Stimulated activated naive CD4-positive, alpha-beta T cell treated with Interleukin-2 at 50 U/mL for 16 hours (primary cell): ENCODE measurements at places on chromosomes 5 and 9.

DNA sequence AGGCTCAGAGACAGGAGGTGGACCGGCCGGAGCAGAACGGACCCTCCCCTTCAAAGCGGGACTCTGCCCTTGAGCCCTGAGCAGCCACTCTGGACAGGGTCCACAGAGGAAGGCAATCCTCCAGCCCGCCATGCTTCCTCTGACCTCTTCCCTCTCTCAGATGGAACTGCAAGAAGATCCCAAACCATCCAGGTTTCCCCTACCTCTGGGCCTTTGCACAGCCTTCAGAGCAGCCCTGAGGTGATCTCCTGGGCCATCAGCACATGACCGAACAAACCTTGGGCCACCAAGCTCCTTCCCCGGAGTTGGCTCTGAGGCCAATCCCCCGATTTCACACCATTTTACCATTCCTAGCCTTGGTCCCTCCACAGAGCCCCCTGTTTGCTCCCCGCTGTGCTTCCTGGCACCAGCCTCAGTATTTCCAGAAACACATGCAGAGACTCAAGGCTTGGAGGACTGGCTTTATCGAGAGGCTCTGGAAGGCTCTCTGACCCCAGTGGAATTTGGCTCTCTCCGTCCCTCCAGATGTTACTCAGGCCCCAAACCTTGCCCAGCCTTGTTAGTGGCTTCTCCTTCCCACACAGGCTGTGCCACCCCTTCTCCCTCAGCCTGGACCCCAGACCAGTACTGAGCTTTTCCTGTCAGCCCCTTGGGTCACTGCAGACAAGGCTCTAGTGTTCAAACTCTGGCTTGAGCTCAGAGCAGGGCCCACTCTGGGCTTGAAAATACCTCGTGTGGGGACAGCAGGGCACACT lies 48.6 kb upstream of the KCNMB1 start:
- no peak for DNase-seq

GRCh38 chr5:145718956-145719355 lies 116.2 kb downstream of the PRELID2 start:
- DNase-seq = no peak

- no peak for DNase-seq
Observed at GRCh38 chr9:113319054-113319453, 15.9 kb upstream of the RNF183 start.

GRCh38 chr5:10987276-10987924 lies 226.4 kb upstream of the DAP start:
- DNase-seq = no peak

GRCh38 chr5:168219515-168220410 lies 71.7 kb upstream of the WWC1 start:
- no peak for DNase-seq
